ENCODE measurements at places on chromosomes 6 and 20. TPM values are rescaled to one million over a fixed set of nuclear protein-coding genes. Genes with fewer than 3 reads are reported as not detected.

DNA sequence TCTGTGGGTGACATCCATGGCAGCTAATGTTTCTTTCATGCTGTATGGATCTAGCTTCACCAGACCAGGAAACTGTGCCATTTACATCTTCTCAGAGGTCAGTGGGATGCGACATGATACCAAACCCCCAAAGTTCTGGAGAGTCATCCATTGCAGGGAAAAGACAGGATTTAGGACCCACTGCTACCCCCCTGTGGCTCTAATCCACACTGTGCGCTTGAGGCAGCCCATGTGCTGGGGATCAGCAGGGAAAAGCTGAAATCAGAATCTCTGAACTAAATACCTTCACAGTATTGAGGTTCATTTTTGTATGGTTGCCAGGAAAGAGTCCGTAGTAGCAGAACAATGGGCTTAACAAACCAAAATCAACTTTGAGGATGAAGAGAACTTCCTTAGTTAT, 164.4 kb downstream of the TMEM242 start:
- no peak for DNase-seq

DNA sequence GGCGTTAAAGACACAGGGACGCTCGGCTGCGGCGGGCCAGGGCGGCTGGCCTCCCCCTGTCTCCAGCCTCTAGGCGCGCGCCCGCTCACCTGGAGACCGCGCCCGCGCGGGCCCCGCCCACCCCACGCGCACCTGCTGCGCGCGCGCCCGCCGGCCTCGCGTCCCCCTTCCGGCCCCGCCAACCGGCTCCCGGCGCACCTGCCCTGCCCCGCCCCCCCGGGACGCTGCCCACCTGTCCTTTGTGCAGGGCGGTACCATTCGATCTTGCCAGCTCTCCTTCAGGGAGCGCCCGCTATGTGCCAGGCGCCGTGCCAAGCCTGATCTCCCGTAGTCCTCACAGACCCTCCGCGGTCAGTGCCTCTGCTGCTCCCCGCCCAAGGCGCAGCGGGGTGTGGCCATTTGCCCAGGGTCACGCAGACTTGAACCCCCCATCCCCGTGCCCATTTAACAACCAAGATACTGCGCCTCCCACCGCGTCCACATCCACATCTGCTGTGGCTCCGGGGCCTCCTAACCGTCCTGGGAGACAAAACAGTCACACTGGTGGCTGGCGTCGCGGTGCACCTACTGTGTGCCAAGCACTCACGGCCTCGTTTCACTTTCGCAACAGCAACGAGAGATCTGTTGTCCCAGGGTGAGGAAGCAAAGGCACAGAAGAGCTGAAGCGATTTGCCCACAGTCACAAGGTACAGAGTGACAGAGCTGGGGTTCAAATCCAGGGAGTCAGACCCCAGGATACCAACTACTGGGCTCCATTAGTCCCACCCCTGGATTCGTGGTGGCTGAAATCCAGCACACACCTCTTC, 48.1 kb downstream of the NOL4L start:
- no peak for DNase-seq

GRCh38 chr20:16446991-16447390, 126.3 kb downstream of the KIF16B start:
- DNase-seq = no peak

DNA sequence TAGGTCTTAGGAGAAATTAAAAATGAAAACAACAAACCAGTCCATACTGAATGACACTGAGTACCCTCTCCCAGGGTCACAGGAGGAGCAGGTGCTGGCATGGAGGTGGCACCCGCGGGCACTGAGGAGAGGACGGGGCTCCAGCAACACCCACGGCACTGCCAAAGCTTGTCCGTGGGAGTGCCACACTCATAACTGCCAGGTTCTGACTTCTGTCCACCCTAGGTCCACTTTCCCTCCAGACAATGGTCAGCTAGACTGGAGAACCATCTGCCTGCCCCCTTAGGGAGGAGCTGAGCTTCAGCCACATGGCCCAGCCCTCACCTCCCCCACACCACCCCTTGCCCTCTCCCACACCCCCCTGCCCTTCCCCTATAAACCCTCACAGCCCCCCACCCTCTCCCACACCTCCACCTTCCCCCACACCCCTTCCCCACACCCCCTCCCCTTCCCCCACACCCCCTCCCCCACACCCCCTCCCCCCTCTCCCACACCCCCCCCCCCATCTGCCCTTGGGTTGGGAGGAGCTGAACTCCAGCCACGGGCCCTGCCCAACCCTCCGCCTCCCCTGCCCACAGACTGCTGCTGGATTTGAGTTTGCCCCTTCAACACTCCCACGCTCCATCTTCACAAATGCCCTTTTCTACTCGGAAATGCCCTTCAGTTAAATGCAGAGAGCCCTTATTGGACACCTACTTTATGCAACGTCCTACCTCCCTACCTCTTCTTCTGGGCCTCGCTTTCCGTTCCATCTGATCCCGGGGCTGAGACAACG, 129.6 kb downstream of the TAF4 start:
- DNase-seq = no peak

GRCh38 chr20:56428410-56428809, 16.4 kb downstream of the CASS4 start:
- no peak for DNase-seq

DNA sequence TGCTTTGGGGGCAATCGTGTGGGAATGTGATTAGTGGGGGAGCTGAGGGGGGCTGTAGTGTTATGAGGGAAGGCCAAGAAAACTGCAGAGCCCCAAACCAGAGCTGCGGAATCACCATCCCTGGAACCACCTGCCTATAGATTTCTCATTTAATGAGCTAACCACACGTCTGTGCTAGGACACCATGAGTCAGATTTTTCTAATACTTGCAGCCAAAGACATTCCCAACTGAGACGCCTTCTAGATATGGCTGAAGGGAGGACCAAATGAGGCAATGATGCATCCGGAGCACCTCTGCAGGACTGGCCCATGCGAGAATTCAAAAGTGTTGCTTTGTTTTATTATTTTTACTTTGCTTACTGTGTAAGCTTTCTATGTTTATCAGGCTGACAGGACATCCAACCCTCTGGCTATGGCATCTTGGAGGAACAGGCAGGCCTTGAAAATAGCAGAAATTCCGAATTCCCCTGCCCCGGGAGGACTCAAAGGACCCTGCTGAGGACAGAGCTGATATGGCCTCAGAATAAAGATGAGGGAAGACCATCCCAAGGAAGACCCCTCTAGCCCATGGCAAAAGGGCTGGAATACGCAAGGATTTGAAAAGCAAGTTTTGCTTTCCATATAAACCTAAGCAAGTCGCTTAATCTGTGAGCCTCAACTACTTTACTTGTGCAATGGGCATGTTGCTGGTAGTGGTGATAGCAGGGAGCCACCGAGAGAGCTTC, 3.1 kb upstream of the PTGIS start:
- DNase-seq = no peak

DNA sequence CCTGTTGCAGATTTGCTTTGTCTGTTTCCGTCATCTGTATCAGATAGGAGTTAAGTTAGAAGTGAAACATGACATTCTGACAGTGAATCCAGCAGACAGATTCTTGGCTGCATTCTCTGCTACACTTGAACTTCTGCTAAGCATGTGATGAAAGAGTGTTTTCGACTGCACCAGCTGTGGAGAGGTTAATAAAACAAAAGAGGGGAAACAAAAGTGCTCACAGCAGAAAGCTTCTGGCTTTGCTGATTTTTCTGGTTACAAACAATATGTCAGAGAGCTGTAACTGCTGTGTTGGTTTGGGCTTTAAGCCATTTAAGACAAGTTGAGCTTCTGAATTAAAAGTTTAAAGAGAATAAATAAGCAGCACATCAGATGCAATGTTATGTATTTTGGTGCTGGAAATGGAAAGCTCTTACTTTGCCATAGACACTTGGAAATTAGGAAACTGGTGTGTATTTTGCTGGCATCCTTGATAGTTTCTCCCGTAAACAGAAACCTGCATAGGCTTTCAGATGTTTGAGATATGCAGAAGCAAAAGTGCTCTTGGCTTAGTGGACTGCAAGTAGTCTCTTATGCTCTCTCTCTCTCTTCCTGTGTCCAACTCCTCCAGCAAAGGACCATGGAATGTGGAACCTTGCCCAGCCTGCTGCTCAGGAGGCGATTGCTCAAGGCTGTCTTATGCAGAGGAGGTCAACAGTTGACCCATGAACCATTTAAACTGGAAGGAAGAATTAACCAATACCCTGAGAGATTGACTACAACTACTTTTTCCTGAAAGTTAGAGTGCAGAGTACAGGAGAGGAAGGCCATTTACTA, 104.9 kb downstream of the RPS12 start:
- DNase-seq = peak; percentile 69

GRCh38 chr6:141914646-141915045, 218.1 kb upstream of the GJE1 start:
- DNase-seq = no peak

DNA sequence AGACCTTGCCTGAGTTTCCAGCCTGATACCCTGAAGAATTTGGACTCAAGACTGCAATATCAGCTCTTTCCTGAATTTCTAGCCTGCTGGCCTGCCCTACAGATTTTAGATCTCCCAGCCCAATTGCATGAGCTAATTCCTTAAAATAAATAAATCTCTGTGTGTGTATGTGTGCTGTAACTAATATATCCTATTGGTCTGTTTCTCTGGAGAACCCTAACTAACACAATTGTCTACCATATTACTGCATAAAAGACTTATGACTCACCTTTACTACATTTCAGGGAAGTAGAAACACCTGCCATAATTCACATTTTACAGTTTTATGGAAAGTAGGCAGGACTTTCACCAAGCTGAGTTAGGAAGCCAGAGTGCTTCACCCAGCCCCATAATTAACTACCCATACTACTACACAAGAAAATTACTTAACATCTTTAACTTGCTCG, 90.7 kb upstream of the BEND6 start:
- no peak for DNase-seq

- no peak for DNase-seq
Measured at GRCh38 chr6:30077218-30077617, 1.6 kb upstream of the RNF39 start.

- DNase-seq = no peak
Measured at GRCh38 chr6:36075656-36076055, 48.0 kb downstream of the MAPK14 start.

- DNase-seq = no peak
Measured at GRCh38 chr6:170221753-170222400, 69.0 kb downstream of the DLL1 start.

DNA sequence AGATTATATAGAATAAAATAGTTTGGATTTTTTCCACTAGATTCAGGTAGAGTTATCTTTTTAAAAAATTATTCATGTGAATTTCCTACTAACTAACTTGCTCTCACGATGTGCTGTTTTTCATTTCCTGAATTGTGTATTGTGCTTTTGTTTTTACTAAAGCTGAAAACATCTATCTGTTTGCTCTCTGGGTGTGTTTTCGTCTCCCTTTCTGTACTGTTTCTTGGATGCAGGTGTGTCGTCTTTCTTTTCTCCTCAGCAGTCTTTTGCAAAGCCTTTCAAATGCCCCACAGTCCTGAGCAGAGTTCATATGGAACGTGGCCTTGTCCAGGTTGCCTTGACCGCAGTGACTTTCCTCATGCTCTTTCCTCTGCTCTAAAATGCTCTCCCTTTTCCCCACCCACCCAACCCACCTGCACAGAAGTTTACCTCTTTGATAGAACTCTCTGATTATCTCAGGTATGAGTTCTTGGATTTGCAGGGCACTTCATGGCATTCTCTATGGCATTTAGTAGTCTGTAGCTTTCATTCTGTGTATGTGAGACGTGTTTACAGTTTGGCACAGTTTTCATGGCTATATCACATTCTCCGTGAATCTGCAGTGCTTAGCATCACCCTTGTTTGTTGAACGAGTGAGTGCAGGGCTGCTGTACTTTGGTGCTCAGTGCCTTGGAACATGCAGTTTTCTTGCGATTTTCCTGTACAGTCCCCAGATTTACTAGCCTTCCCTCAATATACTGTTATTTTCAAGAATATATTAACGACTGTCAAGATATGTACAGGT, 77.1 kb downstream of the FARS2 start:
- no peak for DNase-seq

GRCh38 chr6:126444659-126445273, 104.9 kb downstream of the CENPW start:
- peak; percentile 16 for DNase-seq

- no peak for DNase-seq
Measured at GRCh38 chr6:26379292-26379691, 3.6 kb upstream of the BTN2A2 start.

DNA sequence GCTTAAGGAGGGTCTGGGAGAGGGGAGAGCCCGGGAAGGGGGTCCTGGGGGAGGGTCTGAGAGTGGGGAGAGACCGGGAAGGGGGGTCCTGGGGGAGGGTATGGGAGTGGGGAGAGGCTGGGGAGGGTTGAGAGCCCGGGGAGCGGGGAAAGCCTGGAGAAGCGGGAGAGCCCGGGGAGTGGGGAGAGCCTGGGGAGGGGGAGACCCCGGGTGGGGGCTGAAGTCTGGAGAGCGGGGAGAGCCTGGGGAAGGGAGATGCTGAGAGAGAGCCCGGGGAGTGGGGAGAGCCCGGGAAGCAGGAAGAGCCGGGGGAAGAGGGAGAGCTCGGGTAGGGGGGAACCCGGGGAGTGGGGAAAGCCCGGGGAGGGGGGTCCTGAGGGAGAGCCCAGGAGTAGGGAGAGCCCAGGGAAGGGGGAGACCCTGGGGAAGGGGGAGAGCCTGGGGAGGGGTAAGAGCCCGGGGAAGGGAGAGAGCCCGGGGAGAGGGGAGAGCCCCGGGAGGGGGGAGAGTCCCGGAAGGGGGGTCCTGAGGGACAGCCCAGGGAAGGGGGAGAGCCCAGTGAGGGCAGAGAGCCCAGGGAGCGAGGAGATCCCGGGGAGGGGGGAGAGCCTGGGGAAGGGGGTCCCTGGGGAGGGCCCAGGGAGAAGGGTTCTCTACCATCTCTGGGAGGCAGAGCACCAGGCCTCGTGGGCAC, 148.5 kb downstream of the SYNDIG1 start:
- no peak for DNase-seq

DNA sequence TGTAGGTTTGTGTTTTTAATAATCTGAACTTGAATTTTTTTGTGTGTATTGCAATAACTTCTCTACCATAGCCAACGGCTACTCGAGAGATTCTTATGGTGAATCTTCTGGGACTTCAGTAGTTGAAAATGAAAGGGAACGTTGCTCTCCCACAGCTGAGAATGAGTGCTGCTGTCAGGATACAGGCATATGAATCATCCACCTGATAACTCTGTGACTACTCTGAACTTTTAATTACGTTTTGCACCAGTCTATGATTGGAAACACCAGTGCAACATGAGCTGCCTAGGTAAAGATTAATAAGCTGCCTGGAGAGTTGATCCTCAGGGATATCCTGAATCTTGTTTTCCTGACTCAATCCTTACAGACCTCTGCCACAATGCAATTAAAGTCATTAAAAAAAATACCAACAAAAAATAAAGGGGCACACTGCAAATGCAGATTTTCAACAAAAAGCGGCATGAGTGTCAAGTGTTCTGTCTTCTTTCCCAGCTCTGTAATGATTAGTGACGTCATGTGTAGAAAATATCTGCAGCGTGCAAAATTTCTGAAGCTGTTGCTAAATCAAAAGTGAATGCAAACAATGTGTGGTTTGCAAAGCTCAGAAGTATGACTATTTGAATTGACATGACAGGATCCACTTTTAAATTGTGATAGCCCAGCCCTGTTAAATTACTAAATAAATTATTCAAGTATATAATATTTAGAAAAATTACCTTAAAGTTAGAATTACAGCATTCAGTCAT, 432.2 kb downstream of the HTR1B start:
- peak; percentile 37 for DNase-seq

CPNE5 gene
- 0.13 TPM for total RNA-seq

GSTA3 gene
- not detected for total RNA-seq

FBXO30 gene
- total RNA-seq = 9.2 TPM

NR2E1 gene
- total RNA-seq = not detected

TBCC gene
- 55.2 TPM for total RNA-seq

All from kidney epithelial cell (primary cell).